IPS DF 6.9 (cell line): ENCODE measurements at places on chromosomes 11 and 22.

- DNase-seq = no peak
These were observed 45.6 kb upstream of the EHF start for GRCh38 chr11:34575261-34575660.

DNA sequence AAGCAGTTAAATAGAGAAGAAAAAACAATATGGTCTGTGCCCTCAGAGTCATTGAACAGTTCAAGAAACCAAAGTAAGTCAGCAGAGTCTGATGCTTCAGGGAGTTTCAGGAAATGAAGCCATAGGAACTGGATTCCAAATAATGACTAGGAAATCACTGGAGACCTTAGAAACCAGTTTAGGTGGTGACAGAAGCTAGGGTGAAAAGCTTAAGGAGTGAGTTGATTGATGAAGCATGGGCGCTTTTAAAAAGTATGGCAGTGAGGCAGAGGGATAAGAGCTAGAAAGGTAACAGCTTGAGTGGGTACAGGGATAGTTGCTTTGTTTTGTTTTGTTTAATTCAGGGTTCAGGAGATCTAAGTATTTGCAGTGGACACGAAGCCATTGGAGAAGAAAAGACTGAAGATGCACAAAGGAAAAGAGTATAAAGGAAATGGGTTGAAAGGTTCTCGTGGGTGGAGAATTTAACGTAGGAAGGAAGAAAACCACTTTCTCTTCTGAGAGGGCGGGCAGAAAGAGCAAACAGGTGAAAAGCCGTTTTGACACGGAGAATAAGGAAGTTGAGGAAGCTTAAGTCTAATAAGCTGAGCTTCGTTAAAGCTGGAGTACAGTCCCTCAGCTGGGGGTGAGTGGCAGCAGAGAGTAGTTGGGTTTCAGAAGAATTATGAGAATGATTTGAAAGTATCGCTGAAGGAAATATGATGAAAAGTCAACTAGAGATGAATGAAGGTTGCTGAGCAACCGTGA is 14.8 kb downstream of the SGSM3 start:
- DNase-seq = no peak

DNA sequence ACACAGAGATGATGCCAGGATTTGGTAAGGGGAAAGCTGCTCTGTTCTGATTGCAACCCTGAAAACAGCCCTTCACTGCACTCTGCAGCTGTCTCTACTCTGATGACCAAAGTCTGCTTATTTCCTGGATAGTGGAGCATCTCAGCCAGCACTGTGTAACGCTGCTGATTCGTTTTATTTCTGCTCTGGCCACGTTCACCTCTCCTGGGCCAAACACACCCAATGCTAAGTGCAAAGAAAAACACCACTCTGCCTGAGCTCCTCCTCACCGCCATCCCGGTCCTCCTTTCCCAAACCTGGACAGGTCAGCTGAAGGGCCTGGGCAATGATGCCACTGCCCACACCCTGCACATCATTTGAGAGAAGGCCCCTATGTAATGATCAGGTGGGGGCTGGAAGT is 529.3 kb upstream of the B3GAT1 start:
- DNase-seq = no peak

DNA sequence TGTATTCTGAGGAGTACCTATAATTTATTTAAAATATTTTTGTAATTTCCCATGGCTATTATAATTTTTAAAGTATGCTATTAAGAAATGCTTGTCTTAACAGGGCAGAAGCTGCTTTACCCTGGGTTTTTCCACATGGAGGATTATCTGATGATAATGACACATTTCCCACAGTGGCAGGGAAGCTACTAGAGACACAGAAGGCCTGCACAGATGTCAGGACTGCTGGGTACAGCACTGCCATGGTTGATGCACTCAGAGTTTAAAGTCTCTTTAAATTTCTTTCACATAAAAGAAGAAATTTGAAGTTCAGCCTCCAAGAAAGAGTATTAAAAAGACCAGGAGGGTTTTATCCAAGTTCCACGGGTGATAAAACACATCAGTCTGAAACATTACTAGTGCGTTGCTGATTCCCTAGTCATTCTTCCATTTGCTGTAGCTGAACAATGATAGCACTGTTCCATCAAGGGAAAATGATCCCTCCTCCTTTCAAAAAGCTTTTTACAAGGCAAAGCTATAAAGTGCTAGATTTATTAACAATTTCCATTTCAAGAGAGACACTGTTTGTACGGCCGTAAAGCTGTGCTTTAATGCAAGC is 363.0 kb downstream of the CNTN5 start:
- DNase-seq = no peak

- DNase-seq = no peak
These were observed 54.7 kb upstream of the LYVE1 start for GRCh38 chr11:10622957-10623791.

GRCh38 chr11:85845124-85845631 is 10.0 kb upstream of the CCDC83 start:
- no peak for DNase-seq

- no peak for DNase-seq
These were observed 23.1 kb upstream of the CDC42EP2 start for GRCh38 chr11:65291613-65292012.

DNA sequence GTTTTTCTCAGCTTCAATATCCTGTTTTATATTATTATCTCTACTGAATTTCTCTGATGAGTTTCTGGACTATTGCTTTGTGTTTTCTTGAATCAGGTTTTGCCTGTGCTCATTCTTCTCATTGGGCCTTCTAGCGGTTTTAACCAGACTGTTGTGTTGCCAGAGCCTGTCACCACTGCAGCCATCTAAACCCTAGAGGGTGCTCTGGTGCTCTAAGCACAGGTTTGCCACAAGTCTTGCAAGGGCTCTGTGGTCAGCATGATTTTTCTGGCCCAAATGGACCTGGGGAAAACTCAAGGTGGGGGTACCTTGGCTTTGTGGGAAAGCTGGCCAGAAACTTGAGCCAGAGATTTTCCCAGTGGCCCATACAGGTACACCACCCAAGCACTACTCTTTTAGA is 52.4 kb upstream of the TYR start:
- no peak for DNase-seq

GRCh38 chr11:81070948-81071347 is 1630.1 kb upstream of the TENM4 start:
- DNase-seq = no peak

DNA sequence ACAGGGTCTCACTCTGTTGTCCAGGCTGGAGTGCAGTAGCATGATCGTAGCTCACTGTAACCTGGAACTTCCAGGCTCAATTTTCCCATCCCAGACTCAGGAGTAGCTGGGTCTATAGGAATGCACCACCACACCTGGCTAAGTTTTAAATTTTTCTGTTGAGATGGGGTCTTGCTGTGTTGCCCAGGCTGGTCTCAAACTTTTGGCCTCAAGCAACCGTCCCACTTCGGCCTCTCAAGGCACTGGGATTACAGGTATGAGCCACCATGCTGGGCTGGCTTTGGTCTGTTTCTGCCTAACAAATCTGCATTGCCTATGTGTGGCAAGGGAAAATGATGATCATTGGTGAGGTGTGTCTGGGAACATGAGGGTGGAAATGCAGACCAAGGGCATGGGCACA is 59.3 kb upstream of the CLMP start:
- DNase-seq = no peak

DNA sequence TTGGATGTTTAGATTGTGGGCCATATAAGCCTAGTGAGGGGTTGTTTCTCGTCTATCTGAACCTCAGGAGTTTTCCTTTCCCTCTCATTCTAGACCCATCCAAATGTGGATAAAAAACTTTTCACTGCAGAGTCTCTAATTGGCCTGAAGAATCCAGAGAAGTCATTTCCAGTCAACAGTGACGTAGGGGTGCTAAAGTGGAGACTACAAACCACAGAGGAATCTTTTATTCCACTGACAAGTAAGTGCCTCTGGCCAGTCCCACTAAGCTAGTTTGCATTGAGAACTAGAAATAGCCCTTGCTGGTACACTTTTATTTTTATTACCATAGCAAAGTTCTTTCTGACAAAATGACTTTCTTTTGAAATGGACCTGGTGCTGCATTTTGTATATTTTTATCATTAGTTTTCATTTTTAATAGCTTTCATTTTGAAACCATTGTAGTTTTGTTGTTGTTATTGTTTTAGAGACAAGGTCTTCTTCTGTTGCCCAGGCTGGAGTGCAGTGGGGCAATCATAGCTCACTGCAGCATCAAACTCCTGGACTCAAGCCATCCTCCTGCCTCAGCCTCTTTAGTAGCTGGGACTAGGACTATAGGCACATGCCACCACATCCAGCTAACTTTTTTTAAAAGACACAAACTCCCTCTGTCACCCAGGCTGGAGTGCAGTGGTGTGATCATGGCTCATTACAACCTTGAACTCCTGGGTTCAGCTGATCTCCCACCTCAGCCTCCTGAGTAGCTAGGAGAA is 14.6 kb upstream of the PHLDB1 start:
- no peak for DNase-seq

DNA sequence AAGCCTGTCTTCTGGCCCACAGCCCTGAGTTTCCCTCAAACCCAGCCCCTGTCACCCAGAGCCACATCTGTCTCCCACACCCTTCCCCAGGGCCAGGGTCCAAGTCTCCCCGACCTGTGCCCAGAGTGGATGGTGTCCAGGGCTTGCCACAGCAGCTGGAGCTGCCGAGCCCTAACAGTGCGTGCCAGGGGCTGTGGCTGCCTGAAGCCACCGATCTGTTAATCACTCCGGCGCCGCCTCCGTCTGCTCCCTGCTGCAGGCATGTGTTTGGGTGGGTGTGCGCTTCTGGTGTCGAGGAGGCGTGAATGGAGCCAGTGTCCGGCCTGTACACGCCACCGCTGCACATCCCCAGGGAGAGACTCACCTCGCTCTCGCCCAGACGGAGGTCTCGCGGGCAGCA is 26.1 kb downstream of the SHISAL1 start:
- DNase-seq = no peak

DNA sequence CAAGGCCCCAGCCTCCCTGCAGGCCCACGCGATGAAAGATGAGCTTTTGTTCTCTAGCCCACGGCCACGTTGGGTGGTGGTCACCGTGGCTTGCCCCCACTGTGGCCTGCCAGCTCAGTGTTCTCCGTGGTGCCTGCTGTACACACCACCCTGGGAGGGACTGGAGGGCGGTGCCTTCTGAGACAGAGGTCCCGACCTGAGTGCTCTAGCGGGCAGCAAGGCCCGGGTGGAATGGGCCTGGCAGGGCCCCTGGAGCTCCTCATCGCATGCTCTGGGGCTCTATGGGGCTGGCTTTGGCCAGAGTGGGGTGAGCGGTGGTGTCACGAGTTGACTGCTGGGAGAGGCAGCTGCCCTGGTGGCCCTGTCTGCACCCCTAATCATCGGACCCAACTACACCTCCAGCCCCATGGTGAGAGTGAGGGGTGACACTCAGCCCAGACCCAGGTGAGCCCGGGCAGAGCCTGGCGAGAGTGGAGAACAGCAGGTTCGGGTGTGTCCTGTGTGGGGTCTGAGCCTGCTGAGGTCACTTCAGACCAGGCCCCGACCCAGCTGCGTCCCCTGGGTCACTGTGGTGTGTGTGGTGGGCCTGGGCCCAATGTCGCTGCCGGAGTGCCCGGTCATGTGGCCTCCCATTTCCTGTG is 541.9 kb downstream of the TBC1D22A start:
- DNase-seq = no peak

- DNase-seq = no peak
These were observed 18.3 kb downstream of the AMPD3 start for GRCh38 chr11:10473371-10473770.

GRCh38 chr22:28864878-28865596 is 18.3 kb upstream of the ZNRF3 start:
- DNase-seq = no peak

DNA sequence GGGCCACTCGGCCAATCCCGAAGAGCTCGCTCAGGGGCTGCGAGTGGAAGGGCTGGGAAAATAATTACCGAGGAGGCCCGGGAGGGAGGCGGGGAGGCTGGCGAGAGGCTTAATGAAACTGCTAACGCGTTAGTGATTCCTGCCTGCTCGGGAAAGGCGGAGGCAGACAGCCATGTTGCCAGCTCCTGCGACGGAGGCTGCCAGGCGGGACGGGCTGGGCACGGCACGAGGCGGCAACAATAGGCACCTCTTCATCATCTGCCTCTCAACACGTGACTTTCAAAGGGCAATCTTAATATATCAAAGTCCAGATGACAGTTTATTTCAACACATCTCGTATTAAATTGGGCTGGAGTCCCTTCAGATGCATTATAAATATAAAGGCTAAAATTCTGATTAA is 68.0 kb upstream of the TCF20 start:
- no peak for DNase-seq

DNA sequence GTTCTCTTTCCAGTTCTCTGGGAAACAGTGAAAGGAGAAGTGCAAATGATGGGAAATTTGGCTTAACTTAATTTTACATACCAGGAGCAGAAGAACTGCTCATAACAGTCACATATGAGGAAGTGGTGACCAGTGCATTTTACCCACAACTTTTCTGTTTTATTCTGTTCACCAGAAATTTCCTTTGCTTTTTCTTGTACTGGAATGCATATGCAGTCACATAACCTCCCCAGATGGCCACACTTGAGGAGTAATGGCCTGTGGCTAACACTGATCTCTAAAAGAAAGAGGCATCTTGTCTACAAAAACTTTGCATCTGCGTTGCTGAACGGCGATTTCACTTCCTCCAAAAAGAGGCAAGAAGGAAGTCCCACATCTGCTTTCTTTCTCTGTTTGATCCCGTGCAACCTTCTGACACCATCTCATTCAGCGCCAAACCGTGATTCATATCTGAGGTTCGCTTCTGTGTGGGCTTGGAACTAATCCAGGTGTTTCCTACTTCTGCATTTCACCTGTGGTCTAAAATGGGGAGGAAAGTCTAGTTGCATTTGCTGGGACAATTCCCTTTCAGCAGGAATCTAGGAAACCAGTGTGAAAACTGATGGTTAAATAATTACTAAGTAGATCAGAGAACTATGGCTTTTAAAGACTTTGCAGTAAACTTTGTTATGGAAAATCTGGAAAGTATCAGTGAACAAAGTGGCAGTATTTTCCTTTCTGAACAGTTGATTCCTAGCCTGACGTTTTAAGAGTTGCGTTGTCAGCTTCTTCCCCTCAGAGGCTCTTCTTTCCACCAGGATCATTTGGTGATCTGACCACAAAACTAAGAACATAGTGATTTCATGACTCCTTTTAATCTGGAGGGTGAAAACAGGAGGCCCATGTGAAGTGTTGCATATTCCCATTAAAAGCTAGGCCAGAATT is 4.2 kb upstream of the MPEG1 start:
- DNase-seq = no peak

GRCh38 chr22:30970356-30970746 is 1.3 kb downstream of the TUG1 start:
- no peak for DNase-seq

DNA sequence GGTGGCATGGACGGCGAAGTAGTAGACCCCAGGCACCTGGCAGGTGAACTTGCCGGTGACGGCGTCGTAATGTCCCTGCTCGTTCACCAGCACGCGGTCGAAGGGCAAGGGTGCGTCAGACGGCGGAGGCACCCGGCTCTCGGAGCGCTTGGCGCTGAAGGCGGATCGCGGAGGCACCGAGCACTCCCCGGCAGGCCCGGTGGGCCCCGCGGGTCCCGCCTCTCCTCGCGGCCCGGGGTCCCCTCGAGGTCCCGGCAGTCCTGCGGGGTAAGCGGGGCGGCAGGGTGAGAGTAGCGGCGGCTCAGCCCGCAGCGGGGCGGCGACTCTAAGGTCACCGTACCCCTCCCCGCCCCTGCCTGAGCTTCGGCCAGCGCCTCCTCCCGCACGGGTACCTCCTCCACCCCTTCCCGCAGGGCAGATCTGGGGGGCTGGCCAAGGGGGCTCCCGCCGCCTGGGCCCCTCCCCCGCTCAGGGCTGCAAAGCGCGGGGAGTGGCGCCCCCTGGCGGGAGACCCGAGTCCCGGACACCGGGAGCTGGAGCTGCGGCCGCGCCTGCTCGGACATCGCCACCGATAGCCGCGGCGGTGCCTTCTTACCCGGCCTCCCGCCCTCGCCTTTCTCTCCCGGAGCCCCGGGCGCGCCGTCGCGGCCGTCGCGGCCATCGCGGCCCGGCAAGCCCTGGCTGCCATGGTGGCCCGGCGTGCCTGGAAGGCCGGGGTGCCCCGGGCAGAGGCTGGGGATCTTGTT is 921 bp downstream of the C1QTNF5 start:
- no peak for DNase-seq
